ENCODE measurements at places on chromosomes 4 and X.

DNA sequence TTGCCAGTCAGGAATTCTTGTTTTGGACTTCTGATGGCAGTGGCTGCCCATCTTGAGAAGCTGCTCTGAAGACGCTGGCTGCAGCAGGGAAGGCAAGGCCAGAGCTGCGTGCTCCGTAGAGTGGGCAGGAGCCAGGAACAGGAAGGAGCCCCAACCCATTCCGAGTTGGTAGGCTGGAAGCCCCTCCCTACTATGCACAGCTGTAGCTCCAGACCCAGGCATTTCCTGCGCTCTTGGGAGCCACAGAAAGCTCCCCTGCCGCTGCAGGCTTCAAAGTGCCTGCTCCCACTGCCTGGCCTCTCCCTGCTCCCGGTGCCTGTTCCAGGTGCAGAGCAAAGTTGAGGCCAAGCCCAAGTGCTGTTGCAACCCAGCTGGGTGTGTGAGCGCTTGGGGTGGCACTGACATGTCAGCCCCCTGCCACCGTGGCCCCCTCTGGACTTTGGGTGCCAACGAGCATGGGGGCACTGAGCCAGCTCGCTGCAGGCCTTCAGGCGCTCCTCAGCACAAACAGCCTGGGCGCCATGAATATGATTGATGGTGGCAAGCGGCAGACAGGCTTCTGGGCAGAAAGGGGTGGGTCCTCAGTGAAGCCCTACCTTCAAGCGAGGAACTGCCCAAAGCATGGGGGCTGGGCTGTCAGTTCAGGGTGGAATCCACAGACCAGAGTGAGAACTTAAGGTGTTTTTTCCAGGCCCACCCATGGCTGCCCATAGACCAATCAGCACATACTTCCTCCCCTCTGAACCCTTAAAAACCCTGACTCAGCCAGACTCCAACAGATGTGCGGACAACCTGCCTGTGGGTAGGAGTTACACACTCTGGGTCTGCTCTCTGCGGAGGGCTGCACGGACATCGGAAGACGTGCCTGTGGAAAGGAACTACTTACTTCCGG lies 677.2 kb upstream of the INTU start:
- no peak for DNase-seq

DNA sequence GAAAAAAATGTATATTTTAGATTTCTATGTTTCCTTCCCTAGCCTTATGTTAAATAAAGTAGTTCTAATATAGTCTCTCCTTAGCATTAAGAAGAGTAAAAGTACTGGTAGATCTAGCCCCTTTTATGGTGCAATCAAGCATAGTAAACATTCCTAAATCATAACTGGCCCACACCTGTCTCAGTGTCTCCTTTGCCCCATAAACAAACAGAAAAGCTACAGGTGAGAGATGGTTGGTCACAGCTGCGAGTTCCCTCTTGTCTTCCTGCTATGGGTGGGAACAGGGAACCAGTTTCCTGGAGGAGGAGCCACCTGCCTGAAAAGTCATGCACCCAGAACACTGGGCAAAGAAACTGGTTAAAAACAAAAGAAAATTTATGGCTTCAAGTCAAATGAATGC lies 16.6 kb downstream of the SOWAHB start:
- no peak for DNase-seq

- DNase-seq = no peak
Observed at GRCh38 chrX:39409246-39409917, 608.1 kb downstream of the MID1IP1 start.

DNA sequence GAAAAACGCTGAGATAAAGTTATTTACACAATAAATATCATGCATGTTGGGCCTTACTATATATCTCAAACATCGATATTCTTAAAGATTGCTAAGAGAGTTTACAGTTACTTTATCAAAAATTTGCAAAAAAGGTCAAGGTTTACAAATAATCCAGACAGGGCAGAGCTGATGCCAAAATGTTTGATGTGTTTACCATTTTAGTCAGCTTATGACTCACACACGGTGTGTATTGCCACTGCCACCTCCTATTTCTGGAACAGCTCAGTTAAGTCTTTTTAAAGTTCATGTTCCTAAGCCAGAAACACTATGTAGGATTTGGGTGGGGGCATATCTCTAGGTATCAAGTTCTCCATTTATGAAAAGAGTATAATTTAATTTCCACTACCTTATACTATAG lies 580.6 kb downstream of the INPP4B start:
- DNase-seq = no peak

GRCh38 chr4:102064747-102065442 lies 274.4 kb downstream of the BANK1 start:
- no peak for DNase-seq

- DNase-seq = no peak
Observed at GRCh38 chr4:32172086-32172485, 1451.9 kb downstream of the PCDH7 start.

- DNase-seq = peak; percentile 6
Observed at GRCh38 chr4:147617841-147618691, 869 bp downstream of the TMEM184C start.

DNA sequence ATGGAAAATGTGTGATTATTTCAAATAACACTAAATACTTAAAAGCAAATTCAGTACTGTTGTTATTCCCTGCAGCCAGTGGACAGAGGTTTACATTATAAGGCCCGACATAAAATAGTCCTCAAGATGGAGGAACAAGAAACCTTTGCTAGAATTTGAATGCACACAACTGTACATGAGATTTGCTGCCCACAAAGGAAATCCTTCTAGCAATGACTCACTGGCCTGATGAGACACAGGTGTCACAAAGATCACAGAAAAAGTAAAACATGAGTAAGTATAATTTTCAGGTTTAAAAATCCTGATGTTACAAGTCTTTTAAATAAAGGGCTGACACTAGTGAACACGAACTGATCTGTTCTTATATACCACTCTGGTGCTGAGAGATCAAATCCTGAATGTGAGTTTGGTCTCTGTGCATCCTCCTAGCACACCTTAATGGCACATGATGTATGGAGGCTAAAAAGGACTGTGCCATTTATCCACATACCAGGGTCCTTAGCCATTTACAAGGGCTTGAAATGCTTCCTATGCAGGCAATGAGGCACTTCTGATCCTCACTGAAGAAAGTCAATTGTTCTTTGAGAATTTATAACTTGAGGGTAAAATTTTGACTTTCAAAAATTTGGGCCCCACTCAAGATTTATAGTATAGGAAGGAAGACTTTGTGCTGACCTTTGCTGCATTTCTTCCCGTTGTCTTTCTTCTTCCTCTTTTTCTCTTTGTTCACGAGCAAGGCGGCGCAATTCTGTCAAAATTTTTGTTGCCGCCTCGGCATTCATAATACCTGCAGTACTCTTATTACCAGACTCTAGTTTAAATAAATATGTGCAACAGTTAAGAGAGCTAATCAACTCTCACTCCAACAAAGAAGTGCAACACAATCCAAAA lies 23.0 kb downstream of the MAP7D3 start:
- no peak for DNase-seq

Data from CD4-positive, alpha-beta T cell treated with Interleukin-1 beta for 1 hour (primary cell).